Dorsolateral prefrontal cortex (tissue), 122 donors: ENCODE measurements at places on chromosomes 12 and 14.
A peak's percentile ranks its signal among the peaks of the same experiment; 100 is the strongest.

- DNase-seq, result no peak
Observed at GRCh38 chr12:47591361-47591791, 114.5 kb downstream of the RPAP3 start.

DNA sequence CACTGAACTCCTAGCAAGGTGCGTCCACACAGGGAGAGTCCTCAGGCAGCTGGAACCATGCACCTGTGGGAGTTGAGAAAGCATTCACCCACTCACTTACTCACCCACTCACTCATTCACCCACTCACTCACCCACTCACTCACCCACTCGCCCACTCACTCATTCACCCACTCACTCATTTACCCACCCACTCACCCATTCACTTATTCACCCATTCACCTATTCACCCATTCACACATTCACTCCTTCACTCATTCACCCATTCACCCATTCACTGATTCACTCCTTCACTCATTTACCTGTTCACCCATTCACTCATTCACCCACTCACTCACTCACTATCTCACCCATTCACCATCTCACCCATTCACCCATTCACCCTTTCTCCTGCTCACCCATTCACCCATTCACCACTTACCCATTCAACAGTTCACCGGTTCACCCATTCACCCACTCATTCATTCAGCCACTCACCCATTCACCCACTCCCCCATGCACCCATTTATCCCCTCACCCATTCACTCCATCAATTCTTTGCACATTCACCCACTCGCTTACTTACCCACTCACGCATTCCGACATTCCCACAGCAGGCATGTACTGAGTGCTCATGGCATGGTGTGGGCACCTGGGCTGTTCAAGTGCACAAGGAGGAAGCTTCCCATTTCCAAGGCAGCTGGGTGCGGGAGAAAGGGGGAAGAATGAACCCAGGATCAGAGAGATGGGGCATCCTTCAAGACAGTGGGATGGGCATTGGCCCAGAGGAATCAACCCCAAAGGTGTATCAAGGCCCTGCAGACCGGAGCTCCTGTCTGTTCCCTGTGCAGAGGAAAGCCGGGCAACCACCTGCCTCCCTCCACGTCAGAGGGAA lies 135.2 kb upstream of the C14orf180 start:
- no peak for DNase-seq

DNA sequence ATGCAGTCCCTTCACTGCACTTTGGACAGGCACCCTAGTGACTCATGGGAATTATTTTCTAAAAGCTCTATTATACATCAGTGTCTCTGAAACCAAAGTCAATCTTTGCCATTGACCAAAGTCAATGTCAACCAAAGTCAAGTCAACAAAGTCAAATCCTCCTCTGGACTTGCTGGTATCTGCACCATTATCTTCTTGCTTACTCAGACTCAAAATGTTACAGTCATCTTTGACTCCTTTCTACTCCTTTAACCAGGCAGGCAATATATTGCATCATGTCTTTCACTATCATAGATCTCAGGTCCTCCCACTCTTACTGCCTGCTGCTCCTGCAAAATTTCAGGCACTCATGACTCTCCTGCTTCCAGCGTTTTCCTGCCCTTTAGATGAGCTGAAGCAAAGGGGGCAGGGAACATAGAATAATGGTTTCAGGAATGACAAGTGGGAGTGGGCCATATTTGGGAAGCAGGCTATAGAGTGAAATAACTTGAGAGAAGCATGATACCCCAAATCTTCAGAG lies 39.2 kb downstream of the IGF1 start:
- no peak for DNase-seq

- no peak for DNase-seq
Observed at GRCh38 chr12:85781766-85782165, 54.4 kb downstream of the RASSF9 start.

- no peak for DNase-seq
Observed at GRCh38 chr12:630656-631632, 32.3 kb downstream of the NINJ2 start.

DNA sequence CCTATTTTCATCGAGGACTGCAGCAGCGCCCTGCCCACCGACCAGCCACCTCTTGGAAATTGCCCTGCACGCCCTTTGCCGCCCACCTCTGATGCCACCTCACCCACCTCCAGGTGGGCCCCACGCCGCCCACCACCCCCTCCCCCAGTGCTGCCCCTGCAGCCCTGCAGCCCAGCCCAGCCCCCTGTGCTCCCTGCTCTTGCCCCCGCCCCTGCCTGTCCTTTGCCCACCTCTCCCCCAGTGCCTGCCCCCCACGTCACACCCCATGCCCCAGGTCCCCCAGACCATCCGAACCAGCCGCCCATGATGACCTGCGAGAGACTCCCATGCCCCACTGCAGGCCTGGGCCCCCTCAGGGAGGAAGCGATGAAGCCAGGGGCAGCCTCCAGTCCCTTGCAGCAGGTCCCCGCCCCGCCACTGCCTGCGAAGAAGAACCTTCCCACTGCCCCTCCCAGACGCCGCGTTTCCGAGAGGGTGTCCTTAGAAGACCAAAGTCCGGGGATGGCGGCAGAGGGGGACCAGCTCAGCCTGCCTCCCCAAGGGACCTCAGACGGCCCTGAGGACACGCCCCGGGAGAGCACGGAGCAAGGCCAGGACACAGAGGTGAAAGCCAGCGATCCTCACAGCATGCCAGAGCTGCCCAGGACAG lies 96.5 kb downstream of the LGMN start:
- no peak for DNase-seq

GRCh38 chr12:57243521-57244311 lies 7.3 kb downstream of the STAC3 start:
- peak; percentile 75 for DNase-seq

DNA sequence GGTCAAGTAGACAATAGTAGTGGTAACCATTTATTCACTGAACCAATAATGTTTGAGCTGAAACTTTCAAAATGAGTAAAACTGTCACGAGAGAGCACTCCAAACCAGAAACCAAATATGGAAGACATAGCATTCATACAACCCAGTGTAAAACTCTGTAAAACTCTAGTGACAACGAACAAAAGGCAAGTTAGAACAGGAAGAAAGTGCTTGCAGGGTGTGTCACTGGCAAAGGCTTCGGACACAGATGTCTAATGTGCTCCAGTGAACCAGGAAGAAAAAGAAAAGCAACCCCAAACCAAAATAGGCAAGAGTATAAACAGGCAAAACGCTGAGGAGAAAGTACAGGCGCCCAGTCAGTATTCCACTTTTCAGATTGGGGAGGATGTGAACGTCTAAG lies 79.3 kb upstream of the FZD10 start:
- DNase-seq, result no peak

DNA sequence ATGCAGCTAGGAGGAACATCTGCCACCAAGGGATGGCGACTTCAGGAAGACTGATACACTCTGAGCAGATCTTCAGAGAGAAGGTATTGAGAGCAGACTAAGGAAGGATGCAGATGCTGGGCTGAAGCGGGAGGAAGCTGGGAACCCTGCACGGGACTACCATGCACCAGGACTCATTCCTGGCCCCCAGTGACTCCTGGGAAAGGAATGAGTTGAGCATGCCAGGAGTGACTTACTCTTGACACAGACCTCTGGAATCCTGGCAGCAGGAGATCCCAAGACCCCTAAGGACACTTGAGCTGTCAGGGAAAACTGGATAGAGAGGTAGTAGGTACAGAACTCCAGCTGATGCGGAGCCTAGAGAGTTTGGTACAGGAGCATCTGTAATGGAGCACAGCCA lies 336.1 kb downstream of the RPS29 start:
- no peak for DNase-seq

DNA sequence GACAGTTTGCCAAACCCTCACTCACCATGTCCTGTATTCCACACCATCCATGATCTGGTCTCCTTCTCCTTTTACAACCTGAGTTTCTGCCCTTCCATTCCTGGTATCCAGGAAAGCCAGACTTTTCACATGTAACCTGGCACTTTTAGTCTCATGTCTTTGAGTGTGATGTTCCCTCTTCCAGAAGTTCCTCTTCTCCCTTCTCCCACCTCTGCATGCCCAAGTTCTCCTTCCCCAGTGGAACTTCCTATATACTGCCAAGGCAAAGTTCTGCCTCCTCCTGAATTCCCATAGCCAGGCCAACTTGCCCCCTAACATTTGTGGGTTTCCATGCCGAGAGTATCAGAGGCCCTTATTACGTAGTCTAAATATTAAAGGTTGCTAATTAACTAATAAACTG lies 3.2 kb upstream of the ITPR2 start:
- no peak for DNase-seq

- DNase-seq, result no peak
Observed at GRCh38 chr12:118526255-118527095, 150.1 kb downstream of the SUDS3 start.

GRCh38 chr14:74886001-74886400 lies 4.3 kb downstream of the DLST start:
- no peak for DNase-seq

DNA sequence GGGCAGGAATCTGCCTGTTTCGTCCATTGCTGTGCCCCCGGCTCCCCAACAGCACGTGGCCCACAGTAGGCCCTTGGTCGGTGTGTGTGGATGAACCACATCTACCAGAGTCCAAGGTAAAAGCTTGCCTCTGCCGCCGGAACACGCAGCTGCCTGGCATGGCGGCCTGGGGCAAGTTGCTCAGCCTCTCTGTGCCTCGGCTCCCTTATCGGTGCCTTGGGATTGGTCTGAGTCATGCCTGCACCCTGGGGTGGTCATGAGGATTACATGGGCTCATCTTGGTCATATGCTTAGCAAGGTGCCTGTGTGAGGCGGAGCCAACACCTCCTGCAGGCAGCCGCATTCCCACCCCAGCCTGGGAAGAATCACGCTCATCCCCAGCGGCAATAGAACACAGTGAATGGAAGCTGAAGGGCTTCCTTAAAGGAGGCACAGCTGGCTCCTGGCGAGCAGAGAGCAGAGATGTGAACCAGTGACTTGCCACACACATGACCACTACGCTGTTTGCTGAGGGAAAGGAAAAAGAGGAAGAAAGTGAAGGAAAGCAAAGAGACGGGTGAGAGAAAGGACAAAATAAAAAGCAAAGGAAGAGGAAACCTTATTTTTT lies 5.5 kb upstream of the SCARB1 start:
- no peak for DNase-seq

- DNase-seq, result no peak
Observed at GRCh38 chr12:124248941-124249825, 45.7 kb upstream of the RFLNA start.

GRCh38 chr14:92973798-92974372 lies 50.9 kb downstream of the CHGA start:
- no peak for DNase-seq

GRCh38 chr12:75196865-75197264 lies 12.8 kb downstream of the KCNC2 start:
- DNase-seq, result no peak

DNA sequence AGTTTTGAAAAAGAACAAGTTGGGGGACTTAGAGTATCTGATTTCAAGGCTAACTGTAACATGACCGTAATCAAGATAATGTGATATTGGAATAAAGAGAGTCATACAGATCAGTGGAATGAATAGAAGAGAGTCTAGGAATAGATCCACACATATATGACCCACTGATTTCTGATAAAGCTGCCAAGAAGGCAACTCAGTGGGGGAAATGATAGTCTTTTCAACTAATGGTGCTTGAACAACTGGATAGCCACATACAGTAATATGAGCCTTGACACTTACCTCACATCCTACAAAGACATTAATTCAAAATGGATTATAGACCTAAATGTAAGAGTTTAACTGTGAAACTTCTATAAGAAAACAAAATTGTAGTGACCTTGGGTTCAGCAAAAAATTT lies 3.8 kb downstream of the PRKCH start:
- no peak for DNase-seq

- DNase-seq, result no peak
Observed at GRCh38 chr14:97517566-97518234, 720.5 kb downstream of the VRK1 start.

- DNase-seq, result no peak
Observed at GRCh38 chr12:54409267-54409666, 9.8 kb downstream of the ITGA5 start.

GRCh38 chr12:122161682-122162081 lies 12.3 kb downstream of the IL31 start:
- no peak for DNase-seq

- DNase-seq, result peak; percentile 15
Observed at GRCh38 chr12:110844551-110845338, 2.0 kb upstream of the CCDC63 start.

- DNase-seq, result no peak
Observed at GRCh38 chr14:90601563-90601962, 204.7 kb downstream of the CALM1 start.

DNA sequence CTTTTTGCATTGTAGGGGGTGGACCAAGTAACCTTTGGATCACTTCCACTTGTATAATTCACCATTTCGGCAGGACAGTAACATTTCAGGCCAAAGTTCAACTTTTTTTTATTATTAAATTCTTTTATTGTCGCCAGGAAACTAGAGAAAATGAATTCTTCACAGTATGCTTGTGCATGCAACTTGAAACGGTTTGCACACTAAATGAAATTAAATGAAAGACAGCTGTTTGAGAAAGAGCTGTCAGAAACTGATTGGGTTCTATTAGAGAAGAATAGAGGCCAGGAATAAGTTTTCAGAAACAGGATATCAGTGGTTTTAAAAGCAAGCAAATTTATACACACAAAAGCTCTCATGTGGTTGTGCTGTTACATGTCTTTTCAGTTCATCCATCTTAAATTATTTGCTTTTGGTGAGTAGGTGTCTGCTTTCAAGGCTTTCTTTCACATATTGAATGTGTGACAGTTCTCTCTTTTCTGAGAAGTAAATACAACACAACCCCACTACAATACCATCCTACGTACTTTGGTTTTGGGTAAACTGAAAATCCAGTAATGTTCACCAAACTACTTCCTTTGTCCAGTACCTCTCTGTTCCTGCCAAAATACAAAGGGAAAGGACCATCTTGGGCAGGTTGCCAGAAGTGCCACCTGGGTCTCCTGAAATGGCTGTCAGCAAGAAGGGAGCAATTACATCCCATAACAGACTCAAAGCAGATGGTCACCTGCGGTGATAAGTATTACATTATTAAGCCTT lies 291.7 kb downstream of the RAD51B start:
- no peak for DNase-seq

DNA sequence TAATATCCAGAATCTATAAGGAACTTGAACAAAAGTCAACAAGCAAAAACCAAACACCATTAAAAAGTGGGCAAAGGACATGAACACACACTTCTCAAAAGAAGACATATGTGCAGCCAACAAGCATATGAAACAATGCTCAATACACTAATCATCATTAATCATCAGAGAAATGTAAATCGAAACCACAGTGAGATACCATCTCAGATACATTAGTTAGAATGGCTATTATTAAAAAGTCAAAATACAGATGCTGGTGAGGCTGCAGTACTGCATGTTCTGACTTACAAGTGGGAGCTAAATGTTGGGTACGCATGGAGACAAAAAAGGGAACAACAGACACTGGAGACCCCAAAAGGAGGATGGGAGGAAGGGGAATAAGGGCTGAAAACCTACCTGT lies 67.1 kb downstream of the BLTP3B start:
- no peak for DNase-seq
